Left cardiac atrium (tissue), 4 donors: ENCODE measurements at places on chromosomes 16 and 17. TPM values are rescaled to one million over a fixed set of nuclear protein-coding genes. Genes with fewer than 3 reads are reported as not detected.

GRCh38 chr17:72381597-72382397, 261.0 kb downstream of the SOX9 start:
- no peak for DNase-seq

DNA sequence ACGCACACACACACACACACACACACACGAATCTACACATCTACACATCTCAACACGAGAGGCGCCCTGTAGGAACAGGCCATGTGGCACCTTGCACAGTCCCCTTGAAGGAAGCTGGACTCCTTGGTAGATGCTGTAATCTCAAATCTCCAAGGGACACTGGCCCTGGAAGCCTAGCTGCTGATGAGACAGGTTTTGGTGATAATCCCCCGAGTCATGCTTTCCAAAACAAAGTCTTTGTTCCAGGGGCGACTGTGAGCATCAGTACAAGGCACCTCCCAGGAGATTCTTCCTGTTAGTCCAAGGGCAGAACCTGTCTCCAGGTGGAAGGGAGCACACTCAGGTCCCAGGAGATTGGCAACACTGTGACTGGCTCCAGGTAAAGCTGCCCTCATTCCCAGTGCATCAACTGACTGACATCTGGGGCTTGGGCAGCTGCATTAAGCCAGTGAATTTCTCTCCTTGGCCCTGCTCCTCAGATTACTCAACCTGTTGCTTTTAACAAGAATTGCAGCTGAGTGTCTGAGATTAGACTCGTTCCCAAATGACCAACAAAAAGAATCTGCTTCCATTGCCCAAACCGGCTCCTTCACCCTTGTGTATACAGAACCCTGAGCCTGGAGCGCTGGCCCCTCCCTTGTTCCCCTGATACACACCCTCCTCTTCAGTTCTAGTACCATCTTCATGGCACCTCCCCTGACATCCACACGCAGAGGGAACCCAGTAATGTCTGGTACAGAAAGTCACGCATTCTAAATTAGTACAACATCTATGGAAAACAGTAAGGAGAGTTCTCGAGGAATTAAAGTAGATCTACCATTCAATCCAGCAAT, 13.9 kb upstream of the TNRC6C start:
- DNase-seq, result no peak

DNA sequence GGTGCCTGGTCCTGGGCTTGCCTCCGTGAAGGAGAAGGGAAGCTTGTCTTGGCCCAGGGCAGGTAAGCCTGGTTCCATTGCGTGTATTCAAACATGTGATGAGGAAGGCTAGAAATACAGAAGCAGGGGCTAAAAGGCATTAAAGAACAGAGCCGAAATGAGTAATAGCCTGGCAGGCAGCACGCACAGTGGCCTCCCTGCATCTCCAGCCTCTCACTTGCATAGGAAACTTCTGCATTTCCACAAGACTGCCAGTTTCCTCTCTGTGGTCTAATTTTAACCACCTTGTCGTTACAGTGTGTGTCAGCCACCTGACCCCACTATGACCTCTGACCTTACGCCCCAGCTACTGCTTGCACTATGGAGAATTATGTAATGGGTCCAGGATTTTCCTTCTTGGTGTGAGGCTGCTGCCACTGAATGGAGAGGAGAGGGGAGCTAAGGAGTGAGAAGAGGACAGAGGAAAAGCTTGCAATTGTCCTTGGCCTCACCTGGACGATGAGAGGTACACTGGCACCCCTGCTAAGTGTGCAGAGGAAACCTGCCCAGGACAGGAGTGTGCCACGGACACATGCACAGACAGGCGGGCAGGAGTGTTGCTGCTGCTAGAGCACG, 32.8 kb downstream of the HIC1 start:
- DNase-seq, result peak; percentile 62

DNA sequence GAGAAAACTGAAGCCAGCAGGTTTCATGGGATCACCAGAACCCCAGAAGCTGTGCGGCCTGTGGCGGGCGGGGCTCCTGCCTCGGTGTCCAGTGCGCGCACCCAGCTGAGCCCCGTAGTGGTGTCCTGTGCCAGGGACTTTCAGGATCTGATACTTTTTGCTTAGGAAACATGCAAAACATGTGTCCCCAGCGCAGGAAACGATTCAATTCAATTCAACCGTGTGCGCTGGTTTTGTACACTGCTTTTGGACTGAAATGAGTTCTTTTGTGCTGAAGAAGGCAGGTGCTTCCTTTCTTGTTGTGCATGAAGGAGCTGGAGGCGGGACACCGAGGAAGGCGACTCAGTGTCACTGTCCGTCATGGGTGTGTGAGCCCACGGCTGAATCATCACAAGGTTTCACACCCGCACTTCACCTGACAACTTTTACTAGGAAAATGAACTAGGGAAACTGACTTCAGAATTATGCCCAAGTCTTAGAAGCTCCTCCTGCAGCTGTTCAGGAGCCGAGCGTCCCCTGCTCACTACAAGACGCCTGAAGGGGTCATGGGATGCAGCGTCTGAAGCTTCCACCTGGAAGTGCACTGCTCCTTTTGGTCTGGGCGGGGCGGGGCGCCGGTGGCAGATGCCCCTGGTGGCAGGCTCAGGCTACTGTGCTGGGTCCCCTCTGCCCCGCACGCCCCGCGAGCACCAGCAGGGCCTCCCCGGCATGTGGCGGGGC, 31.4 kb upstream of the ZNF750 start:
- DNase-seq, result no peak

GRCh38 chr16:13915033-13915635, 4.8 kb upstream of the ERCC4 start:
- no peak for DNase-seq

DNA sequence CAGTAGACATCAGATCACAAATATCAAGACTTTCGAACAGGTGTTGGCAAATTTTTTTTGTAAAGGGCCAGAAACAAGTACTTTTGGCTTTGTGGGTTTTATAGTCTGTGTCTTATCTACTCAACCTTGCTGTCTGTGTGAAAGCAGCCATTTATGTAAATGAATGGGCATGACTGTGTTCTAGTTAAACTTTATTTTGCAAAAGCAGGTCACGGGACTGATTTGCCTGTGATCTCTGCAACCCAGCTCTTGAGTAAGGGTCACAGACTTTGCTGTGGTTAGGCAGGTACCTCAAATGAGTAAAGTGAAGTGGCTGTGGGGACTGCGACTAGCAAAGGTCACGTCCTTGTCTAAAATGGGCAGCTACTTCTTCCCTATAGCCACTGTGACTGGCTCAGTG, 136.5 kb downstream of the FTO start:
- no peak for DNase-seq

- DNase-seq, result no peak
Measured at GRCh38 chr17:50961282-50962220, 95.4 kb upstream of the TOB1 start.

GRCh38 chr17:73489333-73489732, 154.9 kb downstream of the SDK2 start:
- no peak for DNase-seq

- DNase-seq, result no peak
Measured at GRCh38 chr17:46011711-46012505, 12.9 kb downstream of the STH start.

DNA sequence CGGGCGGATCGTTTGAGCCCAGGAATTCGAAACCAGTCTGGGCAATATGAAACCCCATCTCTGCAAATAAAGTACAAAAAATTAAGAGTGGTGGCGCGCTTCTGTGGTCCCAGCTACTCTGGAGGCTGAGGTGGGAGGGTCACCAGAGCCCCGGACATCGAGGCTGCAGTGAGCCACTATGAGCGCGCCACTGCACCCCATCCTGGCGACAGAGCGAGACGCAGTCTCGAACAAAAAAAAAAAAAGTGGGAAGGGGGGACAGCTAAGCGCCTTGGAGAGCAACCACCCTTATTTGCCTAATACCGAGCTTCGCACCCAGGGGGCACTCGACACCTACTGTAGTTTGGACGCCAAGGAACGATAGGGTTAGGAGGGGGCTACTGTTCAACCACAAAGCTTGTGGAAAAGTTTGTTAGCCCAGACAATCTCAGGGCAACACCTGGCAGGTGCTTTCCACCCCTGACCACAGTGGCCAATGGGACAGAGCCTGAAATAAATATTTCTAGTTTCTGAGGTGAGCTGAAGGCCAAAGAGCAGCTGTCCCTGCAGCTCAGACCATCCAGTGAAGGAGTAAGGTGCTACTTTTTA, 847 bp upstream of the PSMC3IP start:
- DNase-seq, result peak; percentile 71

DNA sequence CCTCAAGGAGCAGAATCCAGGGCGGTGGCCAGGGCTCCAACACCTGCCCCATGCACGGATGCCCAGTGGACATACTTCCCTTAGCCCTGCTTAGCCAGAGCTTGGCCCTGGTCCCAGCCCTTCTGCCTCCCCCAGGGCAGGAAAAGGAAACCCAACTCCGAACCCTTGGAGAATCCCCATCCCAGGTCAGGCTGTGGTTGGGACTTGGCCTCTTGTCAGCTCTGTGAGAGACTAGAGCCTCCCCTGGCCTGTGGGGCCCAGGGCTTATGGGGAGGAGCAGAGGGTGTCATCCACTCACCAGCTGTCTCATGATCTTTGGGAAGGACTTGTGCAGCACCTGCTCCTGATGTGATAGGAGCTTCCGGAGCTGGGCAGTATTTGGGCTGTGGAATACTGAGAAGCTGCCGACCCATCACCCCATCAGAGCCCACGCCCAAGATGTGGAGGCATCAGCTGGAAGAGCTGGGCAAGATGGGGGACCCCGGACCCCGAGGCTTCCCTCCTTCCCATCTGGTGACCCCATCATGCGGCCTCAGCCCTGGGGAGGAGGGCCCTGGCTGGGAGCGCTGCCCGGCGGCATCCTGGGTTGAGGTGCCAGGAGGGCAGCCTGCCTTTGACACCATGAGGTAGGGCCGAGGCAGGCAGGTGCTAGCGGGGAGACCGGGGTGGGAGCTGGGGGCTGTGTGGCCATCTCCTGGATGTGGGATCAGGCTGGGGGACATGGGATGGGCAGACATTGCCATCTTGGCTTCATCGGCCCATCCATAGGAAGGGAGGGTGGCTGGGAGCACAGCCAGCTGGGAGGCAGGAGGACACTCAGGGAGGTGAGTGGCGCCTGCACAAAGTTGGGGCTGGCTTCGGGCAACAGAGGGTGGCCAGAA, 45.1 kb downstream of the TNFRSF13B start:
- DNase-seq, result no peak

DNA sequence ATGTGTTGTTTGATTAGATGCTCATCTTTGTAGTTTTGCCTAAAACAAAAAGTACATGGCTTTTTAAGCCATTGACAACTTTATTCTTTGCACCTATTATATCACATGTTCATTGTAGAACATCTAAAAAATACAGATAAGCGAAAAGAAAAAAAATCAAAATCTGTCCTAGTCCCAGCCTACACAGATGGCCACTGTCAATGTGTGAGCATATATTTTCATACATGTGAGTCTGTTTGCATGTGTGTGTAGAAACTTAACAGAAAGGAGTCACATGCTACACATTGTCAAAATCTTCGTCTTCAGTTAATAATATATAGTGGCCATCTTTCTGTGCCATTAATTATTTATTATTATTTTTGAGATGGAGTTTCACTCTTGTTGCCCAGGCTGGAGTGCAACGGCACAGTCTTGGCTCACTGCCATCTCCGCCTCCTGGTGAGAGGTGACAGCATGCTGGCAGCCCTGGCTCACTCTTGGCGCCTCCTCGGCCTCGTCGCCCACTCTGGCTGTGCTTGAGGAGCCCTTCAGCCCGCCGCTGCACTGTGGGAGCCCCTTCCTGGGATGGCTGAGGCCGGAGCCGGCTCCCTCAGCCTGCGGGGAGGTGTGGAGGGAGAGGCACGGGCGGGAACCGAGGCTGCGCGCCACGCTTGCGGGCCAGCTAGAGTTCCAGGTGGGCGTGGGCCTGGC, 68.5 kb upstream of the AMZ2 start:
- peak; percentile 43 for DNase-seq

Gene CCL8
- total RNA-seq, result 1.9 TPM

Gene VAT1L
- 14.3 TPM for total RNA-seq

Gene KRT39
- total RNA-seq, result not detected

Gene PRR35
- not detected for total RNA-seq

Gene SNN
- total RNA-seq, result 27.5 TPM

Gene WNK4
- not detected for total RNA-seq

Gene OR2C1
- not detected for total RNA-seq

Gene PHOSPHO1
- 0.41 TPM for total RNA-seq
